ENCODE measurements at places on chromosomes 2 and 18.

DNA sequence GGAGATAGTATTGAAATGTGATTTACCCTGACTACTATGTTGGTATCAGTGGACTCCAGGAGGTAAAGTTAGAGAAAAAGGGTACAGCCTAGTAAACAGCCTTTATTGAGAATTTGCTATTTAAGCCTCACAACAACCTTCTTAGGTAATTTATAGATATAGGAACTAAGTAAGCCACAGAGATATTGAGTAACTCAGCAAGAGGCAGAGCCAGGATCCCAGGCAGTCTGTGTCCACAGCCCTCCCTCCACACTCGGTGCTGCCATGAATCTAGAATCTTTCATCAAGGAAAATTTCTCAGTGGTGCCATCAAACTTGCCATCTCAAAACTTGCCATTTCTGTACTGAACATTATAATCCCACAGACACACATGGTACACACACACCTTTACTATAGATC lies 170.9 kb downstream of the CAPN13 start:
- DNase-seq, result no peak

- DNase-seq, result no peak
These were observed 121.8 kb upstream of the SMAD7 start for GRCh38 chr18:49072524-49072934.

GRCh38 chr2:135839713-135840112 lies 2.7 kb upstream of the LCT start:
- no peak for DNase-seq

DNA sequence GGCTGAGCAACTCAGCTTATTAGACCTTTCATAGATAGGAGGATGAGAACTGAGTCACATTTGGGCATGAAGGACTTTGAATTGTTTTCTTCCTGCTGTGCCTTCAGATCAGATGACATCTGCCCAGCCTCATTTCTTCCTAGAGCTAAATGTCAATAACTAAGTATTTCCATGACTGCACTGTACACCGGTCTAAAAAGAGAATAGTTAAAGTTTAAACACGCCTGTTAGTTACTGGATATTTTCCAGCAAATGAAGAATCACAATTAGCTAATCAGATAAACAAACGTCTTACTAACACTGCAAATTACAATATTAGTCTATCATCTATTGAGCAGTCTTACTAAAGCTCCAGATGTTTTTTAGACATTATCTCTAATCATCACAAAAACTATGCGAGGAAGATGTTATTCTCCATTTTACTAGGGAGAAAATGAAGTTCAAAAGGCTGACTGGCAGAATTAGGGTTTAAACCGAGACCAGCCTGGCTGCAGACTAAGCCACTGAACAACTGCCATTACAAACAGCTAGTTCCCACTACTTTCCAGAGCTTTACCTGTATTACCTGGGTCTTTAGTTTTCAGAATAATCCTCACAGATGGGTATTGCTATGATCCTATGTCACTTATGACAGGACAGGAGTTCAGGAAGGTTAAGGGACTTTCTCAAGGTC lies 69.4 kb upstream of the ZNF397 start:
- no peak for DNase-seq

- DNase-seq, result no peak
These were observed 593.9 kb upstream of the NETO1 start for GRCh38 chr18:73461780-73462059.

DNA sequence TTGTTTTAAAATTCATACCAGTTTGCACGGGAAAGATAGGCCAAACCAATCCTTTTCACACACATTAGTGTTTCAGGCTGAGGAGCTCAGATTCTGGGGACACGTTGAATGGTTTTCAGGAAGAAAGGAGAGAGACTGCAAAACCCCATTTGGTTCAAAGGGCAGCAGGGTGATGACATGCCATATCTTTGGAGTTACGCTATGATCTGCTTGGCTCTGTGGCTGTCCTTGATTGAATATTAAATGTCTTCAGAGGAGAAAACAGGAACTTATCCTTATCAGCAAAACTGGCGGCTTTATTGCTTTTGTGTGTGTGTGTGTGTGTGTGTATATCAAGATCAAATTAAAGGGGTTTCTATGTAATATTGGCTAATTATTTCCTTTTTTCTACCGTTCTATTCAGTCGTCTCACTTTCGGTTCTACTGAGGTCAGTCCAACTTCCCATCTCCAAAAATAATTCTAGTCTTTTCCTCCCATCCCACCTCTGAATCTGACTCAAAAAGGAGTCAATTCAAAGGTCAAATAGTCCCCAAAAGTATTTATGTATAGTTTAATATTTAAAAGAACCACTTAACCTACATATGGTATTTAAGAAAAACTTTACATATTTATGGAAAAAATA lies 292.9 kb upstream of the CCDC68 start:
- DNase-seq, result no peak

- DNase-seq, result no peak
These were observed 152.6 kb downstream of the THADA start for GRCh38 chr2:43443282-43443681.

DNA sequence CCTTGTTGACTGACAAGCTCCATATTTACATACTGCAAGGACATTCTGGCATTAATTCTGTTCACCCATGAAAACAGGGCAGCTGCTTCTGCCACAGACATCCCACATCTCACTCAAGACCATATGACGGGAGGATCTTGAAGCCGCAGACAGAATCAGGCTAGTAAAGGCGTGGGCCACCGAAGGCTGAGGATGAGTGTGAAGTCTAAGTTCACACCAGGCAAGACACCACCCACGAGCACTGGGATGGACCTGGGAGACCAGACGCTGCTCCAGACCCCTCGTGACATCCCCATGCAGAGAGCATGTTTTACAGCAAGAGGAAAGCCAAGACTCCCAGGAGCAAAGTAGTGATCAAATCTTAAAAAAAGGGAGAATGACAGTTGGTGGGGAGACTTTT lies 3.2 kb downstream of the FHL2 start:
- no peak for DNase-seq

GRCh38 chr2:171858397-171858958 lies 35.6 kb downstream of the SLC25A12 start:
- DNase-seq, result no peak

GRCh38 chr2:168470320-168471162 lies 14.5 kb downstream of the CERS6 start:
- no peak for DNase-seq

DNA sequence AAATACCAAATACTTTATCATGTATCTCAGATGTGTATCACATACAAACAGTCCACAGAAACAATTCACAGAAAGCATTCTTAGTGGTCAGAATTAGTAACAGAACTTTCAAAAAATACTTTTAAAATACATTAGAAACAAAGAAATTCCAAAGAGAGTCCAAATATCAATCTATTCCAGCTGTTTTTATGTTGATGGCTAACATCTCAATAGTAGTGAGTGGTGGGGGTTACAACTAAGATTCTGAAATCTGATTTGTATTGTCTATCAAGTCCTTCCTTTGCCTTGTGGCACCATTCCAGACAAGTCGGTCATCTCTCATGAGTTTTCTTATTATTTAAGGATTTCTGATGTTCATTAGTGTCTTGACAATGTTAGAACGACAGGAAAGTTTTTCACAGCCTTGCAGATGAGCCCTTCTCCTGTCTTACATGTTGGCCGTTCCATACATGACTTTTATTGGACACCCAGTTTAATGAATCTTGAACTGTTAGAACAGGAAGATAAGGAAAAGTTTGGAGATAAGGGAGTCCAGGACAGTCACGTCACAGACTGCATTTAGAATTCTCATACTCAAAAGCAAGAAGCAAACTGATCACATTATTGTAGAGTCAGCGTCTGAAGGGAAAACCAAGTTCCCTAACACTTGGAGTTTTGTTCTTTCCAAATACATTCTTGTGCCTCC lies 410.3 kb downstream of the PID1 start:
- DNase-seq, result no peak

DNA sequence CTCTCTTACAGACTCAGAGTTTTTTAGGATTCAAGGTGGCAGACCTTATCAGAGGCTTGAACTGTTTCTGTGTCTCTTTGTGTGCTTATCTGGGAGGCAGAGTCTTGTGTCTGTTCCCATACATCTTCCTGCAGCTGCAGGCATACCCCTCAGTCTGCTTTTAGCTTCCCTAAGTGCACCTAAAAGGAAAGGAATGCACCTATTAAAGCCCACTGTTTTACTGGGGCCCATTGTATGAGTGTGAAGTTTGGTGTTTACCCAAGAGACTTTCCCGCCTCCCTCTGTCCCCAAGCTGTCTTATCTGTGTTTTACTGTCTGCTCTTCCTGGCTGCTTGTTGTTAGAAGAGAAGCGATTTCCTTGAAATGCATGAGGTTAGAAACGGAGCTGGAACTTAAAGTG lies 1757.3 kb upstream of the PIK3C3 start:
- no peak for DNase-seq

GRCh38 chr2:69087912-69088240 lies 74.9 kb downstream of the ANTXR1 start:
- no peak for DNase-seq

DNA sequence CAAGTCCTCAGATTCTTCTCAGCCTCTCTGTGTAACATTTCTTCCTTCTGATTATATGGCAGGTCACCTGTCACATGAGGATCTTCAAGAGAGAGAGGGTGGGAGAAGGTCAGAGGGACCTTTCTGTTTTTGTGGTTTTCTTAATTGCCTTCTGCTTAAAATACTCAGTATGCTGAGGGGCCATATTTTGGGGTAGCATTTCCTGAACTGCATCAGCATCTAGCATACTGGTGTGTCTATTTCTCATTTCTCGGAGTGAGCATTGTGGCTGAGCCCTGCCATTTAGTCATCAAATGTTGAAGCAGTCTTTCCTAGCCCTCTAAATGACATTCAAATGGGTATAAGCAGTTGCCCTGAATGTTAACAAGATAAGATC lies 162.7 kb downstream of the MYO3B start:
- DNase-seq, result no peak

GRCh38 chr18:35572644-35573043 lies 8.9 kb upstream of the GALNT1 start:
- DNase-seq, result no peak

DNA sequence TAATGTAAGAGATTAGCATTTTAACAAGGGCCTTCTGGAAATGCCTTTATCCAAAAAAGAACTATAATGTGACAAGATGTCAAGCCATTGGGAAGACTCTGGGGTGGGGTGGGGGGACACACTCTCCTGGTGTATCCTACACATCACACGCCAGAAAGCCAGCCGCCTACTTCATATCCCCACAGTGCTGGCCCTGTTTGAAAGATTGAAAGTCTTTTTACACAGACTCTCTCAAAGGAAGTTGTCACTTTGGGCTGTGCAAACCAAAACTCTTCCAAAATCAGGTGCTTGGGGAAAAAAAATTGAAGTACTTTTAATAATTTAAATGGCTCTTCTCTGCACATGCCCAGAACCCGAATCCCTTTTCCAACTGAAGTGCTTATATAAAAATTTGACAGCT lies 666.7 kb downstream of the BCL11A start:
- DNase-seq, result no peak
